NCI-H2107 (cell line): ENCODE measurements at places on chromosomes 1 and 21.

DNA sequence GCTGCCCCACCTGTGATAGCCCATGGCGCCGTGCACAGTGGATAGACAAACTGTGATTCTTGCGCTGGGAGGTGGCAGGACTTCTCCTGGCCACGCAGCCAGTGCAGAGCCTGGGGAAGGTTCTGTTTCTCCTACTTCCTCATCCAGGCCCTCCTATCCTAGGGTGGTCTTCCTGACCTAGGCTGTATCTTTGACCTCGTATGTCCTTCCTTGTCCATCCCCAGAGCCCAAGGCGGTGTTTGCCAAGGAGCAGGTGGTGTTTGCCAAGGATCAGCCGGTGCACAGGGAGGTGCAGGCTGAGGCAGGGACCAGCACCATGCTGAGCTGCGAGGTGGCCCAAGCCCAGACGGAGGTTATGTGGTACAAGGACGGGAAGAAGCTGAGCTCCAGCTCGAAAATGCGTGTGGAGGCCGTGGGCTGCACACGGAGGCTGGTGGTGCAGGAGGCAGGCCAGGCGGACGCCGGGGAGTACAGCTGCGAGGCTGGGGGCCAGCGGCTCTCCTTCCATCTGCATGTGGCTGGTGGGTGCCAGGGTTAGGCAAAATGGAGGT is 63.9 kb downstream of the OBSCN start:
- no peak for DNase-seq

DNA sequence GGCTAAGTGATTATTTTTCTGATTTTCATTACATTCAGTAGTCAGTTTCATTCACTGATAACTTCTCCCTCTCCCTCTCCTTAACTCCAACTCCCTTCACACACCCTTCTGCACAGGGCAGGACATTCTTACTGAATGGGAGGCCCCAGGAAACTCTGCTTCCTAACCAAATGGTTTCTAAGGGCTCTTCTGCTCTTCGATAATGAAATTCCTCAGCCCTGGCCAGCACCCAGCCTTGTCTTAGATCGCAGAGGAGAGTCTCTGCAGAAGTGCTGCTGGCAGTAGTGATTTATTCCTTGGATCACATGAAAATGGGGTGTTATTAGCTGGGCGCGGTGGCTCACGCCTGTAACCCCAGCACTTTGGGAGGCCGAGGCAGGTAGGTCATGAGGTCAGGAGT is 16.4 kb downstream of the PLEKHM2 start:
- no peak for DNase-seq

DNA sequence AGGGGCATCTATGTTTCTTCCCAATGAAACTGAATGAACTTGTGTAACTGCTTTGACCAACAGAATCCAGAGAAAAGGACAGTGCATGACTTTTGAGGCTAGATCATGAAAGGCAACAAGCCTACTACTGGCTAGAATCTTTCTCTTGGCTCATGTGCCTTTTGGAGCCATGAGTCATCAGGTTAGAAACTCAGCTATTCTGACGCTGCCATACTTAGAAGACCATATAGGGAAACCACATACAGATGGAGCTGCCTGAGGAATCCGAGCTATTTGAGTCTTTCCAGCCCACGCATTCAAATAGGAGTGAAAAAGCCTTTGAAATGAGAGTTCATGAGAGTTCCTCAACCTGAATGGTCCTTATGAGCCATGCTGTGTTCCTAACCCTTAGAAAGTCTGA is 738.5 kb upstream of the CHRM3 start:
- no peak for DNase-seq

DNA sequence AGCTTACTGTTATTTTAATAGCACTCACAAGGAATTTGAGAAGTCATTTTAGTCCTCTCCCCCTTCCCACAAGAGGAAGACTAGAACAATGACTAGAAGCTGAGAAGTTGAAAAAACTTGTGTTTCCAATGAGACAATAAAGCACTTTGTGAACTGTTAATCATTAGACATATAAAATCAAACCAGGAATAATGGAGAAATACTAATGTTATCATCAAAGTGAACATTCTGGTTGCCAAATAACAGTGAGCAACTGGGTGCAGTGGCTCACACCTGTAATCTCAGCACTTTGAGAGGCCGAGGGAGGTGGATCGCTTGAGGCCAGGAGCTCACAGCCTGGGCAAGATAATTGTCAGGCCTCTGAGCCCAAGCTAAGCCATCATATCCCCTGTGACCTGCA is 54.0 kb upstream of the RASAL2 start:
- no peak for DNase-seq

DNA sequence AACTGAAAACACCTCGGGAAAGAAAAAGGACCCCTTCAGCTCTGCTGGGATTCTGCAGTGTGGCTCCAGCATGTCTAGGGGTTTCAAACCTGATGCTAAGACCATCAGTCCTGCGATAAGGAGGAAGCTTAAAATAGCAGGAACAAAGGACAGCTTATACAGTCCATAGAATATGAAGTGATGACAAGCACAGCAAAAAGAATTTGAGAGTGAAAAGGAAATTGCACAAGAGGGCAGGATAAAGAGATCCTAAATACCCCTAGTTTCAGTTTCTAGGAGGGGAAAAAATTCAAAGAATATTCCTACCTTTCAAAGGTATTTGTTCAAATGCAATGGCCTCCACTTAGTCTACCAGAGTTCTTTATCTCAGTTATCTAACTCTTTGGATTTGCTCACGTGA is 171.4 kb downstream of the TGFB2 start:
- no peak for DNase-seq

DNA sequence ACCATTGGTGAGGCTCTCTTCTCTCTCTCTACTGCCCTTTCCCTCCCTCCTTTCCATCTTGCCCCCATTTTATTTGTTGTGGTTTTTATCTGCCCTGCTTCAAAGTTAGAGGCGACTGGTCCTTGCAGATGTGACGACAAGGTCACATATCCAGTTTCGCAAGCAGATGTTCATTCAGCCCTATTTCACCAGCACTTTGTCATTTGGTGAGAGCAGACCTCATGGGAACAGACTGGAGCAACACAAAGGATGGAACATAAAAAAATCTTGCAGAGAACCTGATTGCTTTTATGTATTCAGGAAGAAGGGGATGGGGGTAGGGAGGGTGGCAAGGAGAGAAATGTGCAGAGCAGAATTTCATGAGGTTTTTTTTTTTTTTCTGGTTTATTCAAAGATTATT is 84.3 kb downstream of the ELAVL4 start:
- DNase-seq = no peak

GRCh38 chr1:116667575-116668105 is at the start of gene IGSF3:
TSS of gene IGSF3 (minus strand) at chr1:116667733. CDS start at chr1:116666326, 1,407 bp downstream.
- no peak for DNase-seq

DNA sequence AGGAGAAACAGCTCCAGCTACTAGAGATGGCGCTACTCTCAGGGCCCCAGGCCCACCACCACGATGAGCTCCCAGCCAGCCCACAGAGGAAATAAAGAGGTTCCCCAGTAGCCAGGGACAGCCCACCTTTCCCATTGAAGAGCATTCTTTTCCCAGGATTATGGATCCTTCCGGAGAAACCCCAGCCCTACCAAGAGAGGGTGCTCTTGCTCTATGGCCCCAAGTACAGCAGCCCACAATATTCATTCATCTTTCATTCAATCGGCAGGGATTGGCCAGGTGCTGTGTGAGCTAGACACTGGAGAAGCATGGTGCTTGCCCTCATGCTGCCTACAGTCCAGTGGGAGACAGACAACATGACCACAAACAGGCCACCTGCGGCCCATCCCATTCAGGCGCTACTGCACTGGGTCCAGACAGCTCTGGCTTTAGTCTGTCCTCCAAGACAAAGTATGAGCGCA is 29.9 kb downstream of the PMVK start:
- DNase-seq = no peak

DNA sequence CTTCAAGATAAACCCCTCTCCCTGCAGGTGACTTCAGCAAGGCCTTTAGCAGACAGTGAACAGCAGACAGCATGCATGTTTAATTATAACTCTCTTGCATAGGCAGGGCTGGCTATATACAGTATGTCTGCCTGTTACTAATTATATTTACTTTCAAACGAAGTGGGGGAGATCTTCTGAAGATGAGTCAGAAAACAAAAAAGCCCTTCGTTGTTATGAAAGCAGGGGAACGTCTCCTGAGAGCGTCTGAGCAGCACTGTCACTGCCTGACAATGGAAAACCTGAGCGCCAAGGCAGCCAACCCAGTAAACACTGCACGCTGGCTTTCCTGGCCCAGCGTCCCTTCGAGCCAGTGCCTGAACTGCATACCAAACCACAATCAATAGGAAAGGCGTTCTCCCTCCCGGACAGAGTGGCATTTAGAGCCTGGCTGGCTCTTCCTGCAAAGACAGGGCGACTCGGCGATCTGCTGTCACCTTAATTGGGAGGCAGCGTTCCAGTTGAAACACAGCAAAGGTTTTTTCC is 54.1 kb downstream of the TOMM20 start:
- peak; percentile 66 for DNase-seq

- DNase-seq = no peak
These were observed 8.3 kb downstream of the TNNT2 start for GRCh38 chr1:201369209-201369608.

DNA sequence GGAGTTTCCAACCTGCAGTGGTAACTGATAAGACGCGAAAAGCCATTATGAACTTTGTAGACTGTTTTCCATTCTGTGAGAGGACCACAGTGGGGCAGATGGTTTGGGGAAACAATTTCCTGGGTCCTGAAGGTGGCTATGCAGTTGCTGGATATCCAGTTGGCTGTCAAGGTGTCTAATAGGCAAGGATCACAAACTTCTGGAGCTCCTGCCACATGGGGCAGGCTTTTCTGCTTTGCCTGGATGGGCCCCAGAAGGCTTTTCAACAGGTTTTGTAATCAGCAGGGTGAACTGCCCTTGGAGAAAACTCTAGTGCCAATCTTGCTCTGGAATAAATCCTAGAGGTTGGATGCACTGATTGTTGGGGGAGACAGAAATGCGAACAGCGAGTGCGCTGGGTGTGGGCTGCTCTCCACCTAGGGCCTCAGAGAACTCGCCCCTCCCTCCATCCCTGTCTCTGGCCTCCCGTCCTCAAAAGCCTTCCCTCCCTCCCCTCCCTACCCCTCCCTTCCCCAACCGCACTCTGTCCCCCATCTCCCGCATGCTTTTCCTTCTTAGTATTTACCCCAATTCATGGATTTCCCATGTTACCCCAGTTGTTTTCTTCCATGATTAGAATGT is 210.3 kb upstream of the USP24 start:
- no peak for DNase-seq

- DNase-seq = no peak
These were observed 296.3 kb downstream of the PTBP2 start for GRCh38 chr1:97017895-97018294.

DNA sequence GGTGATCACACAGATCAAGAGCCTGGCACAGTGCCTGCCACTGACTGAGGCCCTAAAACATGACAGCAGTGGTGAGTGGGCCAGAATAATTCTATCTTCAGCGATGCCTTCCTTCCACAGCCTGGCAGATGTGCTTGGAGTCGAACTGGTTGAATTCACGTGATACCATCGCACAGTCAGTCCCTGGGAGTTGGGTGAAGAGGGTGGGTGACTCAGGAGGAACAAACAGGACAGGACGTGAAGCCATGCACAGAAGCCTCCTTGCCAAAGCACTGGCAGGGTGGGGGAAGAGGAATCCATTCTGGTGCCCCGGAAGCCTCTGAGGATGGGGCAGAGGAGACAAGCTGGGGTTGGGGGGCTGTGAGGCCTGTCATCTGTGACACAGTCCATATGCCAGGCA is 80.3 kb upstream of the WNT4 start:
- no peak for DNase-seq

- DNase-seq = no peak
These were observed 392.6 kb upstream of the DEPDC1 start for GRCh38 chr1:68889471-68889870.
